Smooth muscle cell of trachea (primary cell): ENCODE measurements at places on chromosomes 7 and 10. TPM values are rescaled to one million over a fixed set of nuclear protein-coding genes. Genes with fewer than 3 reads are reported as not detected.

The ACBD7 gene
- 0.99 and 4.9 TPM in 2 replicates for total RNA-seq

The GDF2 gene
- total RNA-seq = not detected in 2 replicates

The TSPAN33 gene
- total RNA-seq = 0.15 and 0.17 TPM in 2 replicates

The SLC39A12 gene
- not detected in 2 replicates for total RNA-seq

The GAD2 gene
- not detected in 2 replicates for total RNA-seq

The TBL2 gene
- 66.2 and 135 TPM in 2 replicates for total RNA-seq

The TMEM196 gene
- total RNA-seq = not detected in 2 replicates

The SERPINE1 gene
- total RNA-seq = 123 and 260 TPM in 2 replicates

The CCL24 gene
- total RNA-seq = not detected in 2 replicates

The CALD1 gene
- total RNA-seq = 176 and 232 TPM in 2 replicates

The SOSTDC1 gene
- total RNA-seq = 0.15 TPM in 1 of 2 replicates, not detected in the other

The CTAGE15 gene
- not detected in 2 replicates for total RNA-seq

The CYP2E1 gene
- 0.33 and 0.44 TPM in 2 replicates for total RNA-seq

The RPEL1 gene
- under 0.01 and 0.15 TPM in 2 replicates for total RNA-seq

The GPR22 gene
- total RNA-seq = not detected in 2 replicates

The PAX4 gene
- total RNA-seq = not detected in 2 replicates

The HYAL4 gene
- total RNA-seq = 0.17 and 0.44 TPM in 2 replicates
